ENCODE measurements at places on chromosomes 3 and 15.

GRCh38 chr15:94968133-94968532 is 736.8 kb downstream of the MCTP2 start:
- no peak for DNase-seq

DNA sequence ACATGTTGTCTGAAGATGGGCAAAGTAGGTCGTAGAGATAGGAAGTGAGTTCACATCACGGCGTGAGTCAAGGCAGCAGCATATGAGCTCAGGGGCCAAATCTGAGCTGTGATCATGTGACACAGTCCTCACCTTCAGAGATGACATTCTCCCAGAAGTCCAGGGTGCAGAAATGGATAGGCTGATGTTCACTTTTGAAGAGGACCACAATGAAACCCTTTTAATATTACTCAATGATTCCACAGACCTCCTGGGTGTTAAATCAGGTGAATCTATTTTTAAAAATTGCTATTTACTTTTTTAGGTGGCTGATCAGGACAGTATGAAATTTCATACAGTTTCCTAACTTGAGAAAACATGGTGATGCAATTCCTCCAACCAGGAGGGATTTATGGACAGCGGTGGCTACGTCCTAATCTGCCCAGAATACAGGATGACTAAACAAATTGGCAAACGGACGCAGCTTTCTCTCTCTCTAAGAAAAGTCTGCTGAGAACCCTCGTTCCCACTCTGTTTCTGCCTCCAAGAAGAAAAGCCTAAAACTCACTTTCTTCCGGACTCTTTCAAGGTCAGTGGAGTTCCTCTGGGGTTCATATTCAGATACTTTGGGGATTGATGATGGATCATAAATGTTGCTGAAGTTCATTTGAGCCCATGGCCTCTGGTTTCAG is 34.4 kb downstream of the B3GNT5 start:
- DNase-seq, result no peak

DNA sequence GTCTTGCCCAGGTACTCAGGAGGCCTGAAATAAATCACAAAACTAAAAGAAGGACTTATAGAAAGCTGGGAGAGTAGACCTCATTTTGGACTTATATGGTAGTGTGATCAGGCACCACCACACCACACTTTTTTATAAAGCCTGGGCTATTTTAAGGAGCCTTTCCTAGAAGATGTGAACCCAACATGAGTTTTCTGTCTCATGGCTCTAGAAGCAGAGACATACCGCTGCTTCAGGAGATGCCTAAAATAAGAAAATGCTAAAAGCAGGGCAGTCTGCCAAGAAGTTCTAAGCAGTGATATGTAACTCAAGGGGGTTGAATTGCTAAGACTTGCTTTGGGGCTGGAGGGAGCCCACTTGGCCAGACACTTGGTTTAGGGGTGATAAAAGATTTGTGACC is 49.6 kb downstream of the SUMF1 start:
- no peak for DNase-seq

DNA sequence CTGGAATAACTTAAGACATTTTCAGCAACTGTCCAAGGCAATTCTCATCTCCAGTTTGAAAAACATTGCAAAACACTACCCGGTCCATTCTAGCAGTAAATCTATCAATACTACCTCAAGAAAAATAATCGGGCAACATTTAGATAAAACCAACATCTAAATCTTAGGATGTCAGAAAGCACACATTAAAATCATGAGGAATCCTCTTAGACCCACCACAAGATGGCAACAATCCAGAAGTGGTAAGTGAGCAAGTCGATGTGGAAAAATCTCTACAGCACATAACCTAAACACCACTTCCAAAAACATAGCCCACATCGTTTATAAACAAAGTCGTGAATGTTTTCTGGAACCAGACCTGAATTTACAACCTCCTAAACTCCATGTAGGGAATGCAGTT is 5.7 kb downstream of the PLCH1 start:
- no peak for DNase-seq

DNA sequence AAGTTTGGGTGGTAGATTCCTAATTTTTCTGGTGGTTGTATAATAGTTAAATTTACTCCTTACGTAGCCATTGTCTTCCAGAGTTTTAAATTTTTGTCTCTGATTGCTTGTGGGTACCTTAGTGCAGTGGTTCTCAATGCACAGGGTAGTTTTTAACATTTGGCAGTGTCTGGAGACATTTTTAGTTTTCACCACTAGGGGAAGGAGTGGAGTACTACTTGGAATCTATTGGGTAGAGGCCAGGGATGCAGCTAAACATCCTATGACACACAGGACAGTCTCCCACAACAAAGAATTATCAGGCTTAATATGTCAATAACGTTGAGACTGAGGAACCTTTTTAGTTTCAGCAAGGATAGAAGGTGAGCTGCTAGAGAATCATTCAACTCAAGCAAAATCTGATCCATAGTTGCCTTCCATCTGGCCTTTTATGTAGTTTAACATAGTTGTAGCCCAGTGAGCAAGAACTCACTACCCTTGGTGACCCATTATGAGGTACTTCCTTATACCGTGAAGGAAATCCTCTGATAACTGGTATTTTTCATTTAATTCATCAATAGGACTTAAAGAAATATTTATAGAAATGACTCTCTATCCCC is 8.6 kb upstream of the STX19 start:
- peak; percentile 19 for DNase-seq

DNA sequence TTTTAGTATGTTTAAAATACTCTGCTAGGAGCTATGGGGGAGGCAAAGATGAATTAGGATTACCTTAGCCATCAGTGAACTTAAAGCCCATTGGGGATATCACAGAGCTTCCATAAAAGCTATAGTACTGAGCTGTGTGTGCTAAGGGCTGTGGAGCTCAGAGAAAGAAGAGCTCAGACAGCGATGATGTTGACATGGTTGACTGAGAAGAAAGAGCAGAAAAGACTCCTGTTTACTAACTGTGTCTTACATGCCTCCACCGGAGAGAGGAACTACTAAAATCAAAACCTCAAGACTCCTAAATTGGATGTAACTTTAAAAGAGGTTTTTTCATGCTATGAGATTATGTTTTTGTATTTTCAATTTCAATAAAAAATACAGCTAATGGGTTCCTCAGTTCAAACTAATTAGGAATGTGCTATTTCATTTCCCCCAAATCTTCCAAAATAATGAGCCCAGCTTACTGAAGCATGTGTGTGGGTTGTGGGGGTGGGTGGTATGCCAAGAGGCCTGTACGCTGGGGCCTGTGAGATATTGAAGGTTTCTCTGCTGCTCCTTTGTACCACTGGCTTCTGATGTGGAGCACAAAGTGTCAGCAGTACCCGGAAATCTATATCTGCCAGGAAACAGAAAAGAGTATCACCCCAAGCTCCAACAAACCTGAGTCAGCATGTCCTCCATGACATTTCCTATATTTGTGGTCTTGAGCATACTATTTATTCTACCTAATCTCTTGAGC is 22.7 kb downstream of the DGKG start:
- DNase-seq, result no peak

GRCh38 chr3:11238880-11239279 is 33.3 kb upstream of the ATG7 start:
- DNase-seq, result no peak

- DNase-seq, result no peak
These were observed 26.8 kb downstream of the GALK2 start for GRCh38 chr15:49196856-49197255.

DNA sequence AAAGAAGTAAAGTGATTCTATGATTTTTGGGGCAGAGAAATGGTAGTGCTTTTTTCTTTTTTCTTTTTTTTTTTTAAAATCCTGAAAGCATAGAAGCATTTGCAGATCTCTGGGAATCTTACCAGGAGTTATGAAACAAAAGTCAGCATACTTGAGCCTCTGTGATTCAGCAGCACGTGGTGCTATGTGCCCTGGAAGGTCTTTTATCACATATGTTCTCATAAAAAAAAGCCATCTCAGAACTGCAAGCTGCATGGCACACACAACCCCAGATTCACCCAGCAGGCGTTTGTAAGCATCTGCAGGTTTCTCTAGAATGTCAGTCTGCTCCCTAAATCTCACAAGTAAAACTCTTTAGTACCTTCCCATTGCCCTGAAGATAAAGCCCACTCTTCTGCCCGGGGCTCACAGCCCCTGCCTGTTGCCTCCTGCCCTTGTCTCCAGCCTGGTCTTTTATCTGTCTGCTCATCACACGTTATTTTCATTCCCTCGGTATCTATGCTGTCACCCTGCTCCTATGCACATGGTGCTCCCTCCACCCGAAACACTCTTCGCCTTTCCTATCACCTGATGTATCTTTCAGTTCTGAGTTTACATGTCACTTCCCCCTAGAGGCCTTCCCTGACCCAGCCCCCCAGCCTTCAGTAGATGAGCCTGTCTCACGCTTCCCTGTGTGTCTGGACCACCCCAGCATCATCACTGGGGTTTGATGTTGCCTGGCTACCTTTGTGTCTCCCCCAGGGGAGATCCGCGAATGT is 72.4 kb downstream of the CHDH start:
- no peak for DNase-seq

DNA sequence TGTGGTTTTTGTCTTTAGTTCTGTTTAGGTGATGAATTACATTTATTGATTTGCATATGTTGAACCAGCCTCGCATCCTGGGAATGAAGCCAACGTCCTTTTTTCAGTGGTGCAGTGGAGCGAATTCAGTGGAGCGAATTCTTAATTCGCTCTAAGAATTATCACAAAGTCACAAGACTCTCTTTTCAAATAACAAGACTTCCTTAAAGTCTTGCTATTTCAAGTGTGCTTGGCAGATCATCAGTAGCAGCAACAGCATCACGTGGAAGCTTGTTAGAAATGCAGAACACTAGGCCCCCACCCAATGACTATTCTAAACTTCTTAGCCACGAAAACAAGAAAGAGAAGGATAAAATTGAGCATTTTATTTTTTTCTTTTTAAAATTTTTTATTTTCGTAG is 58.1 kb upstream of the CD200R1L start:
- DNase-seq, result no peak

GRCh38 chr15:88912500-88912921 is 668 bp downstream of the MFGE8 start:
- DNase-seq, result no peak

GRCh38 chr3:72329354-72329753 is 518.9 kb downstream of the SHQ1 start:
- DNase-seq, result peak; percentile 73
